ENCODE measurements at places on chromosomes 7 and 10.
A peak's percentile ranks its signal among the peaks of the same experiment; 100 is the strongest.

- DNase-seq: peak; percentile 19
Observed at GRCh38 chr10:62492012-62492869, 118.1 kb downstream of the ZNF365 start.

GRCh38 chr7:123191132-123191531, 8.6 kb downstream of the SLC13A1 start:
- DNase-seq: no peak

GRCh38 chr7:1926908-1927306, 256.8 kb downstream of the ELFN1 start:
- DNase-seq: no peak

DNA sequence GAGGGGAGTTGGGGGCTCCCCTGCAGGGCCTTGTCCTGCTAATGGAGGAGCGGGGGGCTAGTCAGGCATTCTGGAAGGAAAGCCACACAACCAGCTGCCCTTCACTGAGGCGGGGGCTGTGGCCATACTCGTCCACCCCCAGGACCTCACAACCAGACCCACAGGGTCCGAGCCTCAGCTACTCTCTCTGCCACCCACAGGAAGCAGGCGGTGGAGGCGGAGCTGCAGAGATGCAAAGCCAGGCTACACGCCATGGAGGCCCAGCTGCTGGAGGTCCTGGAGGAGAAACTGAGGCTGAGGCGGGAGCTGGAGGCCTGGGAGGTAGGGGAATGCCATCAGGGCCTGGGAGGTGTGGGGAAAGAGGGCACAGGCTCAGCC, 3.1 kb downstream of the ABHD11 start:
- no peak for DNase-seq

DNA sequence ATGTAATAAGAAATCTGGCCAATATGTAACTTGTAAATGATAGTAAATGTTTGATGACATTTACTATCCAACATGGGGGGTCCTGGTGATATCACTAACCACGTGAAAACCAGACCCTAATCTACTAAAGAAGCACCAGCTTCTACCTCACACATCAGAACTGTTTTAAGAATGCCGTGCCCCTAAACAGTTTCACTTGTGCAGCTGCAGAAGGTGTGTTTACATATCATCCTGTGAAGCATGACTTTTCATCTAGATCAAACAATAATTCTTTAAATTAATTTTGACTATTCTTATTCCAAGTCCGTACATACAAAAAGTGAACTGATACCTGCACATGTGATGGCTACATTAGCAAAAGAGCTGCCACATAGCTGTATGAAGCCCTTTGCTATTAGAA, 61.0 kb downstream of the STEAP1B start:
- no peak for DNase-seq

DNA sequence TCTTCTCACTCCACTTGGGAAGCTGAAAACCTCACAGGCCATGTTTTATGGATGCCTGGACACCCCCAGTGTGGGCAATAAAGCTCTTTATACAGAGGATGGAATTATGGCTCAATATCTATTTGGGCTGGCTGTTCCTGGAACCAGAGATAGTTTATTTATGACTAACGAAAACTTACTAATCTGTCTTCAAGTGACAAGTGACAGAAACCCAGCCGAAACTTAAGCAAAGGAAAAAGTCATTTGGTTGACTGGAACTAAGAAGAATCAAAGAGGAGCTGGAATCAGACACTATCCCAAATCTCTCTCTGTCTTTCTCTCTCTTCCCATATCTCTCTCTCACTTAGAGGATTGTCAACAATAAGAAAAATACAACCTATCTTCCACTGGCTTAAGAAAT, 78.3 kb upstream of the CDK6 start:
- no peak for DNase-seq

- DNase-seq: no peak
Observed at GRCh38 chr10:124493214-124493882, 31.7 kb downstream of the LHPP start.

GRCh38 chr7:77867537-77867865, 68.9 kb downstream of the PHTF2 start:
- DNase-seq: no peak

DNA sequence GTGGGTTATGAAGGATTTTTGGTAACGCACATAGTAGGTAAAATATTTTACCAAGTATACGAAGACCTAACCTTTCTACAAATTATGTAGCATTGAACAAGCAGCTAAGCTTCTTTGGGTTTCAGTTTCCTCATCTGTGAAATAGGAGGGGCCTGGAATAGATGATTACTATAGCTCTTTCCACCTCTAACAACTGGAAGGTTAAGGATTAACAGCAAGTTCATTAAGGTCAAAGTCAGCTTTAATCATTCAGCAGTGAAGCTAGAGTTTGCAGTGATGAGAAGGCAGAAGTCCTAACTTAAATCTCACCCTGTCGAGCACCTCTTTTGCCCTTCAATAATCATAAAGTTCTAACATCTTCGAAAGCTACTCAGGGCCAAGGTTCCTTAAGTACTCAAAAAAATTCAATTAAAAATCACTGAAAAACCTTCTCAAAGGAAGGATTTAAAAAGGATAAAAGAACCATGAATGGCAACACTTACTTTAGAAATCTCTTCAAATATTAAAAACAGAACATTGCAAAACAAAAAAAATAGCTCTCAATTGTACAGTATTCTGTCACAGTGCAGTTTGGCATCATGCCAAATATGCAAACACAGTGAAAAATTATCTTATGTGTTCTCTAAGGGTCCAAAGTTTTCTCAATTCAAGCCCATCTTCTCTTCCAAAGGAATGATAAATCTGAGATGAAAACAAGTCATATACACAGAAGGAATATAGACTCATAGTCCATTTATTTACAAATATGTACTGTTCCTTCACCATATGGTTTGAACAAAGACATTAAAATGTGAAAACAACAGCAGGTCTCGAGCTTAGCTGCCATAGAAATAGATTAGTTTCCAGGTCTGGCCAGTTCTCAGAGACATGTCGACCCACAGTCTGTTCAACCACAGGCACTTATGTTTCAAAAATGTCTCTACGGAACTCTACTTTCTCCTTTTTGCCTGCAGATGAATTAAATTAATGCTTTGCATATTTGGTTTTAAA, 152.0 kb upstream of the SLC13A1 start:
- no peak for DNase-seq

GRCh38 chr10:97234400-97234799, 48.6 kb upstream of the SLIT1 start:
- DNase-seq: peak; percentile 52
